ENCODE measurements at places on chromosomes 2 and 18. TPM values are rescaled to one million over a fixed set of nuclear protein-coding genes. Genes with fewer than 3 reads are reported as not detected.

Gene DSC3
- polyA plus RNA-seq: 2.6 TPM

Gene METTL4
- 18.3 TPM for polyA plus RNA-seq

Gene FEV
- not detected for polyA plus RNA-seq

Gene CFAP65
- 0.37 TPM for polyA plus RNA-seq

Gene FKBP1B
- 9.4 TPM for polyA plus RNA-seq

Gene MARCO
- 0.20 TPM for polyA plus RNA-seq

Gene C2orf72
- 3.3 TPM for polyA plus RNA-seq

Gene IMPACT
- 58.1 TPM for polyA plus RNA-seq

Gene IFIH1
- polyA plus RNA-seq: 5.4 TPM

Gene LIMS1
- polyA plus RNA-seq: 49.3 TPM

Gene INPP1
- 13.3 TPM for polyA plus RNA-seq

Gene CAPN14
- 0.06 TPM for polyA plus RNA-seq

Gene TANC1
- 73.7 TPM for polyA plus RNA-seq

Gene CERS6
- polyA plus RNA-seq: 44.2 TPM

Gene STPG4
- 0.37 TPM for polyA plus RNA-seq

Gene SATB2
- 17.2 TPM for polyA plus RNA-seq

Gene DSG2
- 56.1 TPM for polyA plus RNA-seq

Gene FASTKD2
- polyA plus RNA-seq: 36.1 TPM

Gene GLS
- 297 TPM for polyA plus RNA-seq

Gene CYP26B1
- polyA plus RNA-seq: 32.2 TPM

Gene CFC1
- polyA plus RNA-seq: not detected

Gene ATOH8
- 14.8 TPM for polyA plus RNA-seq

Gene CHST10
- polyA plus RNA-seq: 23.2 TPM

Gene MDH1B
- 16.2 TPM for polyA plus RNA-seq

Gene STAT4
- 11.5 TPM for polyA plus RNA-seq

Gene RAB17
- 22.9 TPM for polyA plus RNA-seq

Gene SP9
- polyA plus RNA-seq: not detected

Gene MTHFD2
- 23.2 TPM for polyA plus RNA-seq

Gene SEPTIN10
- polyA plus RNA-seq: 109 TPM

Gene ANKRD30B
- polyA plus RNA-seq: 0.08 TPM

Gene VIT
- 0.09 TPM for polyA plus RNA-seq
